Stimulated activated effector memory CD8-positive, alpha-beta T cell treated with anti-CD3 and anti-CD28 coated beads, Interleukin-12 subunit alpha, Interleukin-12 subunit beta, amount 100 ng/mL, for 72 hours (primary cell): ENCODE measurements at places on chromosomes 6 and 20.

DNA sequence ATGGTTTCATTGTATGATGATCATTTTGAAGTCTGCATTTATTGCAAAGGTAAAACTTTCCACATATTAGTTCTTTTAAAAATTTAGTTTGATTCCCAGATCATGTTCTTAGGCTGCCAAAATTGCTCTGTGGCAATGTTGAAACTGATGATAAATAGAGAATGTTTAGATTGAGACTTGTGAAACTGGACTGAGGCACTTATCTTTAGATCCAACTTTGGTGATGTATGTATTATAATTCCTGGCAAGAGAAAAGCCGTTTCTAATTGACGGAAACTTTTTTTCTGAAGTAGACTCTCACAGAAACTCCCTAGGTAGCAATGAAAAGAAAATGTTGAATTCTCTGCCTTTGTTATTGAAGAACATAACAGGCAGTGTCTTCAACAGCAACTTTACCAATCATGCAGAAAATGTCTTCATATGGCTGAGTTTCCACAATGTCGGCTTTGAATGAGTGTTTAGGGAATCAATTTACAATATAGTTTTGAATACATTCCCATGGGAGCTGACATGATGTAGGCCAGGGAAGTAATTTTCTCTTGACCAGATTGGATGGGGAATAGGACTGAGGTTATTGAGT is 456.2 kb downstream of the CD109 start:
- DNase-seq = no peak

DNA sequence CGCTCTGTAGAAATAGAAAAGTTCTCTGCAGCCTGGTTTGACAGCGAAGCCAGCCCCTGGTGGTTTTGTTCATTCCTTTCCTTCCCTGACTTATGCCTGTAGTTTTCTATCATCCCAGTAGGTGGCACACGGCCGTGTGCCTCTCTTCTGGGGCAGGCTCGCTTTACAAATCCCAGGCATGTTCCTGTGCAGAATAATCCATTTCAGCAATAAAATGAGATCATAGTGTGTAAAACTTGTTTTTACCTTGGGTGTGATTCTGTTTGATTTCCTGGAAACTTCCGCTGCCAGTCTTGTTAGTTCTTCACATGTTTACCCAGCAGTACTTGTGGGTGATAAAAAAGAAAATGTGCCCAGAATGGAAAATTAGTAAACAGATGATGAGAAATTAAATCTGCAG is 7.4 kb upstream of the INSM1 start:
- no peak for DNase-seq

- no peak for DNase-seq
These were observed 54.1 kb upstream of the FYN start for GRCh38 chr6:111927321-111927720.

DNA sequence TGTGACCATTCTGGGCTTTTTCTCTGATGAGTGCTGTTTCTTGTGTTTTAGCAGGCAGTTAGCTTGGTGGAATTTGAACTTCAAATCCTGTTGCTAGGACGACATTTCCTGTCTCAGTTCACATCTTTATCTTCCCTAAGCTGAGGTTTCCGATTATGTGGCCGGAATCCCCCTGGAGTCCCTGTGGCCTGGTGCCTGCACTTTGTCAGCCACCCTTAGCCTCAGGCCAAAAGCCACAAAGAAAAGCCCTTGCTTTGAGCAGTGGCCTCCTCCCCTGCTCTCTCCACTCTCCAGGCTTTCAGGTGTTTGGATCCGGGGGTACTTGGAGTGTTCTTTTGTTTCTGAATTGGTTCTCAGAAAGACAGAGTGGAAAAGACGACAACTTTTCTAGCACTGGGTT is 59.9 kb upstream of the PMEPA1 start:
- DNase-seq = no peak

DNA sequence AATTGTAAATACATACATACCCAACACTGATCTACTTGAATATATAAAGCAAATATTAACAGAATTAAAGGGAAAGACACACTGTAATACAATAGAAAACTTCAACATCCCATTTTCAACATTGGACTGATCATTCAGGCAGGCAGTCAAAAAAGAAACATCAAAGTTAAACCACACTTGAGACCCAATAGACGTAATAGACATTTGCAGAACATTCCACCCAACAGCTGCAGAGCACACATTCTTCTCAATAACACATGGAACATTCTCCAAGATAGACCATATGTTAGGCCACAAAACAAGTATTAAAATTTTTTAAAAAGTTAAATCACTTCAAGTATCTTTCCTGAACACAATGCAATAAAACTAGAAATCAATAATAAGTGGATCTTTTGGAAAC is 698.2 kb downstream of the COL12A1 start:
- DNase-seq = no peak
